Mesenchymal stem cell (in vitro differentiated cells and primary cell): ENCODE measurements at places on chromosomes 2 and 18.

- H3K4me3 ChIP-seq = no peak overlapping the region
- peak overlapping the region; percentile 19 for H3K27ac ChIP-seq
- DNase-seq = peak; percentile 74
- H3K4me1 ChIP-seq = no peaks in the 10 kb centered on the region
Observed at GRCh38 chr18:63553081-63553480, 10.9 kb downstream of the SERPINB12 start.

DNA sequence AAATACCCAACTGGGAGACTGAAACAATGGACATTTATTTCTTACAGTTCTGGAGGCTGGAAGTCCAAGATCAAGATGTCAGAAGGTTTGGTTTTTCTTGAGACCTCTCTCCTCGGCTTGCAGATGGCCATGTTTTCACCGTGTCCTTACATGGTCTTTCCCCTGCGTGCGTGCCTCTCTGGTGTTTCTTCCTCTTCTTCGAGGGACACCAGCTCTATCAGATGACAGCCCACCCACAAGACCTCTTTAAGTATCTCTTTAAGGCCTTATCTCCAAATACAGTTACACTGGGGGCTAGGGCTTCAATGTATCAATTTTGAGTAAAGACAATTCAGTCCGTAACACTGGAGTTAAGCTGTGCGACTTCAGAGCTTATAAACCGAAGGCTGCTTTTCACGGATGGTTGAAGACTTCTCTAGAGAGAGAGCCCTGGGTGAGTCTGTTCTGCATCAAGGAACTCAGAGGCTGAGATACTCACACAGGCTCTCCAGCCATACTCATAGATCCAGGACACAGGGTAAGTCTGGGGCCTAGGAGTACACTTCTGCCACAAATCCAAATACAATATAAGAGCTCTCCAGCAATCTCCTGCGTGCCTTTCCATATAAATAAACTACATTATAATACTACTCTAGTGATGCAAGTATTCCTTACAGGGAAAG lies 339.9 kb upstream of the PKDCC start:
- no peak overlapping the region for H3K4me3 ChIP-seq
- no peaks in the 10 kb centered on the region for H3K27me3 ChIP-seq
- H3K4me1 ChIP-seq = peaks cover 8% of the 10 kb centered on the region
- H3K27ac ChIP-seq = no peak overlapping the region

DNA sequence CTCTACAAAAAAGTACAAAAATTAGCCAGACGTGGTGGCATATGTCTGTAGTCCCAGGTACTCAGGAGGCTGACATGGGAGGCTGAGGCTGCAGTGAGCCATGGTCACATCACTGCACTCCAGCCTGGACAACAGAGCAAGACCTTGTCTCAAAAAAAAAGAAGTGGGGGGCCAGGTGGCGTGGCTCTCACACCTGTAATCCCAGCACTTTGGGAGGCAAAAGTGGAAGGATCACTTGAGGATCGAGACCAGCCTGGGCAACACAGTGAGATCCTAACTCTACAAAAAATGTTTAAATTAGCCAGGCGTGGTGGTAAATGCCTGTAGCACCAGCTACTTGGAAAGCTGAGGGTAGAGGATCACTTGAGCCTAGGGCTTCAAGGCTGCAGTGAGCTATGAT lies 23.1 kb downstream of the KCNG3 start:
- H3K27me3 ChIP-seq = no peaks in the 10 kb centered on the region
- H3K36me3 ChIP-seq = no peaks in the 10 kb centered on the region
- no peaks in the 10 kb centered on the region for H3K4me1 ChIP-seq
- H3K4me3 ChIP-seq = no peak overlapping the region
- no peak for DNase-seq

- no peaks in the 10 kb centered on the region for H3K27me3 ChIP-seq
- H3K4me1 ChIP-seq = no peaks in the 10 kb centered on the region
- H3K36me3 ChIP-seq = no peaks in the 10 kb centered on the region
Observed at GRCh38 chr2:68588589-68588988, 54.8 kb upstream of the PROKR1 start.

- H3K36me3 ChIP-seq = no peaks in the 10 kb centered on the region
- no peak overlapping the region for H3K27ac ChIP-seq
- DNase-seq = peak; percentile 40
- H3K27me3 ChIP-seq = no peaks in the 10 kb centered on the region
- no peaks in the 10 kb centered on the region for H3K4me1 ChIP-seq
Observed at GRCh38 chr2:138829326-138829919, 49.2 kb upstream of the NXPH2 start.

GRCh38 chr18:39460136-39460535 lies 1894.5 kb upstream of the CELF4 start:
- H3K4me1 ChIP-seq = no peaks in the 10 kb centered on the region
- DNase-seq = peak; percentile 14

- peaks cover 10% of the 10 kb centered on the region for H3K4me1 ChIP-seq
- no peak overlapping the region for H3K4me3 ChIP-seq
- DNase-seq = no peak
Observed at GRCh38 chr2:239137165-239137897, 263.5 kb downstream of the HDAC4 start.

- no peak overlapping the region for H3K4me3 ChIP-seq
- no peaks in the 10 kb centered on the region for H3K4me1 ChIP-seq
- no peak overlapping the region for H3K27ac ChIP-seq
- no peaks in the 10 kb centered on the region for H3K27me3 ChIP-seq
- no peaks in the 10 kb centered on the region for H3K36me3 ChIP-seq
Observed at GRCh38 chr2:6644261-6644660, 221.4 kb downstream of the CMPK2 start.

DNA sequence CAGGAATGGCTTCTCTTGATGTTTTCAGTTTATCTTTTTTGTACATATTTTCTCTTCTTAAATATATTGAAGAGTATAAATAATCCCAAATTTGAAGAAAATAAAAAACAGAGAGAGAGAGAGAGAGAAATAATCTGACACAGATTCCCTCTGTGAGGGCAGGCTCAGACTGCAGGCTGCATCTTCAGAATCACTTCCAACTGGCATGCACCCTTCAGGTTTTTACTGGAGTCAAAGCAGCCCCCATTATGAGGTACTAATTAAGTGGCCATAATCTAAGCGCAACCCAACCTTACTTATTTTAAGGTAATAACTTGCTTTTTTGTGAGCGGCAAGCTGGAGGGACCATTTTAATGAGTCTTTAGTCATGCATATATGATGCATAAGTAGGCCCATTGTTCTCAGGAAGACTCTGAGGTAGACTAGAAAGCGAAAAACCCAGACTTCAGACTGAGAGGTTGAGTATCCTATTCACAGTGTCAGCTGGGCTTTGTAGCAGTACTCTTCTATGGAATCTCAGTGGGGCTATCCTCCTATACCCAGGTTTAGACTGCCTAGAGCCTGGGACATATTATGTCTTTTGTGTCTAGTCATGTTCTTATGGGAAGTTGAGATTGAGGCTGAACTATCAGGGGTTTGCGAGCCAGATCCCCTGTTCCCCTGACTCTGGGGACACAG lies 167.4 kb downstream of the SP3 start:
- H3K4me3 ChIP-seq = no peak overlapping the region
- DNase-seq = no peak
- no peak overlapping the region for H3K27ac ChIP-seq
- no peaks in the 10 kb centered on the region for H3K36me3 ChIP-seq
- H3K4me1 ChIP-seq = no peaks in the 10 kb centered on the region
- no peaks in the 10 kb centered on the region for H3K27me3 ChIP-seq

DNA sequence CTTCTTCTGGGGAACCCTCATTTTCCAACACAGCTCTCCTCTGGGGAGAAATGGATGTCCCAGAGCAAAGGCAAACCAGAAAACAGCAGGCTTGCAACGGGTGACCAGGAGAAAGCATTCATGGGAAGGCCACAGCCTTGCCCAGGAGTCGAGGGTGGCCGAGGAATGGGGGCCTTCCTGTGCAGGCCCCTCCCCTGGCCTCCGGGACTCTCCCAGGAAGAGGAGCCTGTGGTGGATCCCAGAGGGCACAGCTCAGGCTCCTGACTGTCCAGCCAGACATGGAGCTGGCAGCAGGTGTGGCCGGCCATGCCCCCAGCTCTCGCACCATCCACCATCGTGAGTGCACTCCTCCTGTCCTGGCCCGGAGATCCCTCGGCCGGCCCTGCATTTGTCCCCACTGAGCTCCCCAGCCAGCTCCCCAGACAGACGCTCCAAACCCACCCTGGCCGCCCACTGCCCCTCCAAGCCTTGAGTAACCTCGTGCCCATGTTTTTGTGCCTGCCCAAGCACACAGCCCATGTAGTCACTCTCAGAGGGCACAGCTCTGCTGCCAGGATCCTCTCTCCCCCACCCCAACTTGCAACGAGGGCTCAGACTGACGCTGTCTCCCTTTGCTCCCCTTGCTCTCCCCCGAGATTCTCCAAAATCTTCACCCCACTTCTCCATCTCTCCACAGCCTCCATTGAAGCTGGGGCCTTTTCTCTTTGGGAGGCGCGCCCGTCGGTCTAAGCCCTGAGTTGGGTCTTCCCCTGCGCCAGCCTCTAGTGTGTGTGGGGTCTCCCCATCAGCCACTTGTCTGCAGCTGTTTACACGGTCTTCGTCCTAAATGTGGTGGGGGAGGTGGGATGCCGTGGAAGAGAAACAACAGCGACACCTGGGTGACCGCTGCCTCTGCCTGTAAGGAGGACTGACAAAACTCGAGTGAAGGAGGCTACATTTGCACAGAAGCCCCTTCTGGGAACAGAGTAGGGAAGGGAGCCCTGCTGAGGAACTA lies 9.8 kb downstream of the PRLH start:
- no peaks in the 10 kb centered on the region for H3K36me3 ChIP-seq
- peaks cover 7% of the 10 kb centered on the region for H3K4me1 ChIP-seq
- H3K27ac ChIP-seq = no peak overlapping the region
- peaks cover 5% of the 10 kb centered on the region for H3K27me3 ChIP-seq
